ENCODE measurements at places on chromosomes 3 and 15. TPM values are rescaled to one million over a fixed set of nuclear protein-coding genes. Genes with fewer than 3 reads are reported as not detected.

DNA sequence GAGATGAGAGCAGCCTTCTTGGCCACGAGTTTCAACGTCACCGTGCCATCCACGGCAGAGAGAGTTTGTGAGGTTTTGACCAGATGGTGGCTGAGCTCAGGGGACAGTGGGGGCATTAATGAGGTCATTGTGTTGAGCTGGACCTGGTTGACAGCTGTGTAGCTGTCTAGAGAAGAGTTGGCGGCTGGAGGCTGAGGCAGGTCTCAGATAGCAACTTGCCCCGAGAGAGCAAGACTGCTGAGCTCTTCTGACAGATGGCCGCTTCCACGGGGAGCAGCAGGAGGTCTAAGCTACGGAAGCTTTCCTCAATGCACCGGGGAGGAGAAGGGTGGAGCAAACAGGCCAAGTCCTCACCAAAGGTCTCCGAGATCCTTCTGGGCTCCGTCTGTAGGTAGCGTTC, 44.8 kb upstream of the EIF5A2 start:
- DNase-seq: no peak

GRCh38 chr3:159757341-159758060, 231.1 kb upstream of the IL12A start:
- no peak for DNase-seq

GRCh38 chr3:55486101-55486856, 827 bp downstream of the WNT5A start:
- DNase-seq: peak; percentile 56

DNA sequence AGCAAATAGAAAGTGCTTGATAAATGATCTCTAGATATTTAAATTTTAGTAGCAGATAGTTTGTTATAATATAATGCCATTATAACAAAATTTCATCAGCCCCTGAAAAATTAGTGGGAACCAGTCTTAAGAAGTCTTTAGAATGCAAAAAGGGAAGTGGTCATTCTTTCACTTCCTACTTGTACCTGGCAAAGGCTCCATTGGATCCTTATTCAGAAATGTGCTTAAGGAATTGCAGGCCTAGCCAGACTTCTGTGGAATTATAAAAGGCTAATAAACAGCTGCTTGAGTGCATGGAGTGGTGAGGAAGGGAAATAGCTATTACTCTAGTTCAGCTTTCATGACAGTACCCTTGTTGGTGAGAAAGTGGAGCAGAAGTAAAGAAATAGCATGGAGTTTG, 24.2 kb downstream of the PPM1L start:
- no peak for DNase-seq

- DNase-seq: peak; percentile 78
Measured at GRCh38 chr15:65067645-65068402, at the start of gene RASL12. TSS of gene RASL12 (minus strand) at chr15:65067991. CDS start at chr15:65067835, 156 bp downstream.

GRCh38 chr15:62833646-62834045, 208.9 kb upstream of the TPM1 start:
- DNase-seq: no peak

DNA sequence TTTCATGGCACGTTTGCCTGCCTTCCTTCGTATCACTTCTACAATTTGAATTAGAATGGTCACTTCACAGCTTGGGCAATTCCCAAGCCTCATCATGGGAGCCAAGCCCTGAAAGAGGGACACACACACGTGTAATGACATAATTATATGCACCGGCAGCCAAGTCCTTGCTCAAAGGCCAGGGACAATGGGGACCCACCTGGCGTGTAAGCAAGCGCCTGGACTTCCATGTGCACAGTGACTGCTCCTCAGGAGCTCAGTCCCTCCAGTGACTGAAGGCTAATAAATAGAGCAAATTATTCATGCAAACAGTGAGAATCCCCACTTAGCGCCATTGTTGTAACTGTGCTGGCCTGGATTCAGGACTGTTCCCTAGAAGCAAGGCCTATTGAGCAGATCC, 115.1 kb downstream of the DNAJB8 start:
- DNase-seq: no peak

Gene ARPP21
- 3.0 TPM for total RNA-seq

Measured in aorta (tissue), 5 donors.